ENCODE measurements at places on chromosomes 11 and 22.

GRCh38 chr11:4839851-4840549 lies 9.0 kb downstream of the OR51S1 start:
- DNase-seq: no peak

DNA sequence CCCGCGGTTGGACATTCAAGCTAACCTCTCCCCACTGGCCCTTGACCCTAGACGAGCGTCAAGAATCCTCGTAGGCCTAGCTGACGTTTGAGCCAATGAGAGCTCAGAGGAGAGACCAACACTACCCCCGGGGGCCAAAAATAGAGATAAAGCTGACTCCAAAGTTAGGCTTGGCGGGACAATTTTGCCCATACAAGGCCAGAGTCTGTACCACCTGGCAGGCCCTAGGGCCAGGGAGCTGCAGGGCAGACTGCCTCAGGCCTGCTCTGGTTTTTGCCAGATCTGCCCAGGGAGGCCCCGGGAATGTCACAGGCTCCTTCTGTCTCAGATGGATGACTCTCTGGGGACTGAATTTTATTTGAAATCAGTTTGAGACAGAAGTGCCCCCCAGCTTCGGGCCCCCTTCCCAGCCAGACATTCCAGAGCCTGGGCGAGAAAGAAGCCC lies 40.8 kb upstream of the ACCSL start:
- no peak for DNase-seq

- no peak for DNase-seq
Measured at GRCh38 chr11:86812981-86813380, 12.6 kb downstream of the PRSS23 start.

- DNase-seq: no peak
Measured at GRCh38 chr11:84628871-84629620, 998.1 kb downstream of the DLG2 start.

GRCh38 chr11:73869332-73869949 lies 7.2 kb downstream of the COA4 start:
- DNase-seq: peak; percentile 77

- DNase-seq: peak; percentile 44
Measured at GRCh38 chr11:8566613-8567210, 27.3 kb downstream of the STK33 start.

- peak; percentile 23 for DNase-seq
Measured at GRCh38 chr11:17014833-17015626, 816 bp upstream of the PLEKHA7 start.

GRCh38 chr11:4921796-4922195 lies 2.3 kb downstream of the OR51G1 start:
- no peak for DNase-seq

DNA sequence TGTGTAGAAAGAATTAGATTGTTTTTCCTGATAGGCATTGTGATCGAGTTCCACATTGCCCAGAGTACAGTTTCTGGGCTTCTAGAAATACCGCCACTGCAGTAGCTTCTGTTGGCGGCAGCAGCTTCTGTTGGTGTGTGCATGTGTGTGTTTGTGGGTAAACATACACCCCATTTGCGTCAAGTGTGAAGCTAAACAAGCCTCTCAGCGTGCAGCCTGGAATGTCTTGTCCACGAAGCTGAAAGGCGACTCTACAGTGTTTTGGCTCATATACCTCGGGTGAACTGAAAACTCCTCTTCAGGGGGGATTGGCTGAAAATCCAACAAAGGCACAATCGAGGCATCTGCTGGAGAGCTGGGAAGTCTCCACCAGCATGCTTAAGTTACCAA lies 112.0 kb upstream of the E2F8 start:
- DNase-seq: no peak

DNA sequence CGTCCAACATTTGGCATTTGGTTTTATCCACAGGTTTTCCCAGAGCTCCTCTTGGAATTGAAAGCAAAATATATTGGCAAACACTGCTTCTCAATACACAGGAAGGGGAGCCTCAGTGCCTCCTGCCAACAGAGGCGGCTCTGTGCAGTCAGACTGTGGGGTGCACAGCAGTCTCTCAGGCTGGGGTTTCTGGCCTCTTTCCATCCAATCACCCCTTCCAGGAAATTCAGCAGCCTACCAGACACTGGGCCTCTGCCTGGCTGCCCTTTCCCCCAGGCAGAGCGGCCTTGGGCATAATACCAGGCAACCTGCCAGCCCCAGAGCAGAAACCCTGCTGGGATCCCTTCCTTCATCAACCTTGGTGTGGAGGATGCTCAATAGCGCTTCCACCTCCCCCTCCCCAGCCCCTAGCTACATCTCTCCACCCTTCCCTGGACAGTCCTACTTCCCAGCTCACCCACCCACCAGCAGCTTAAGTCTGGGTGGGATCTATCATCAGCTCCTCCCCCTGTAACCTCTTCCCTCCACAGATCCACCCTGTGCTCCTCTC lies 17.8 kb upstream of the RAPSN start:
- no peak for DNase-seq

DNA sequence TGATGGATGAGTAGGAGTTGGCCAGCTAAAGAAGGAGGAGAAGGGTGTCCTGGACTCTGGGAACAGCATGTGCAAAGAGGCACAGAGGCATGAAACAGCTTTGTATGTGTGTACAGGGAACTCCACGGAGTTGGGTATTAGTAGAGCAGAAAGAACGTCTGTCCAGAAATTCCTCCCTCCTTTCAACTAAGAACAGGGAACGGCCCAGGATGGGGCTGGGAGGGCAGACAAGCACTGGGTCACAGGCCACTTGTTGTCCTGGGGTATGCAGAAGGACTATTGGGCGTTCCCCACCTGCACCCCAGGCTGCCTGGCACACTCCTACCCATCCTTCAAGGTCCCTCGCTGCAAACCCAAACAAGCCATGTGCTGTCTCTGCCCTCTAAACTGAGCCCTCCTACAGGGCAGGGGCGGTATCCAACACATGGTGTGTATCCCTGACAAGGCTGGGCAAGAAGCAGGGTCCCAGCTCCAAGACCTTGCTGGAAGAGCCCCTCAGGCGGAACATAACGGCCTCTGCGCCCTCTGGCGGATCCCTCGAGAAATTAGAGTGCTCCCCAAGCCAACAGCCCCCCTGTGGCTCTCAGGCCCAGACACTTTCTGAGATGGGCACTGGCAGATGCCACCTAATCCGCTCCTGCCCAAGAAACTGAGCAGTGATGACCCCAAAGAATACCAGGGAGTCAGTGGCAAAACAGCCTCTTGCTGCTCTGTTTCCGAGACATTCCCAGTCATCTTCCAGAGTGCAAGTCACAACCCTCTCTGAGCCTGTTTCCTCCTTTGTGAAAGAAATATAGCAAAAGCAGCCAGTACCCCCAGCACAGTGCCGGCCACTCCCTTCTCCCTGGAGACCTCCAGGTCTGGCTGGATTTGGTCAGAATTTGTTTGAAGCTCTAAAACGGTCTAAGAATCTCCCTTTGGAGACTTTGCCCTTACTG lies 1.6 kb upstream of the ELFN2 start:
- peak; percentile 78 for DNase-seq

DNA sequence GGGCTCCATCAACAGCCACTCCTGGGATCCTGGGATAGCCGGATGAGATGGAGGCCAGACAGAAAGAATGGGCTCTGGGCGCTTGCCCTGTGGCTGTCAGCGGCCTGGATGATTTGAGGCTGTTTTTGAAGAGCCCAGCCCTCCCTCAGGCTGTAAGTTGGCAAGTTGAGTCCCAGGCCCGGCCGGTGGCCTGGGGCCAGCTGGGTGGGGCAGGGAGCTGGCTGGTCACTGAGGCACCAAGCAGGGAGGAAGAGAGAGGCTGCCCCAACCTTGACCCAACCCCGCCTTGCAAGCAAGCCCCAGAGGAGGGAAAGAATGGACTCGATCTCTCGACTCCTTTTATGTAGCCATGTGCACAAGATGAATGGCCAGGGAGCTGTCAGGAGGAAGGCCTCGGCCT lies 34.9 kb downstream of the RIBC2 start:
- DNase-seq: no peak

- no peak for DNase-seq
Measured at GRCh38 chr11:15157181-15157580, 42.5 kb downstream of the INSC start.

DNA sequence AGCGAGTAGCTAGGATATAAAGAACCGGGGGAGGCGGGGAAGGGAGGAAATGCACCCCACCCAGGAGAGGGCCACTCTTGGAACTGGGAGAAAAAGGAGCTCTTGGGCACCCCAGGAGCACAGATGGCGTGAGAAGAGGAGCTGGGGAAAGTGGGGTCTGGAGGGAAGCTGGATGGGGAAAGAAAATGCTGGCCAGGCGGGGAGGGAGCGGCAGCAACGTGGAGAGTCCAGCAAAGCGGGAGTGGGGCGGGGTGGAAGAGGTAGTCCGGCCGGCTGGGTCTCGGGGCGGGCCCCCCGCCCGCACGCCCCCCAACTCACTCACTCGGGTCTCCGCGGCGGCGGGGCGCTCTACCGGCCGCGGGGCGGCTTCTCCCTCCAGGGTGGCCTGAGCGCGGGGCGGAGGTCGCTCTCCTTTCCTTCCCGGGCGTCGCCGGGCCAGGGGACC lies 522 bp downstream of the TOB2 start:
- peak; percentile 32 for DNase-seq

DNA sequence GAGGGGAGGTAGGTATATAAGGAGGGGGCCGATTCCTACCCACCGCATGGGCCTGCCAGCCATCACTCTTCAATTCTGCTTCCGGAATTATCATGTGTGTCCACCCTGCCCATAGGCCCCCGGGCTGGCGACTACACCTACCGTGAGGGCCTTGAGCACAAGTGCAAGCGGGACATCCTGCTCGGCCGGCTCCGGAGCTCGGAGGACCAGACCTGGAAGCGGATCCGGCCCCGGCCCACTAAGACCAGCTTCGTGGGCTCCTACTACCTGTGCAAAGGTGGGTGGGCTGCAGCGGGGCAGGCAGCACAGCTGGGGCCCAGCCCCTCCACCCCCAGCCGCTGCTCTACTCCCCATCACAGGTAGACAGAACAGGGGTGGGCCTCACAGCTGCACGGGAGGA lies 38.4 kb upstream of the TEF start:
- no peak for DNase-seq

GRCh38 chr11:93000511-93001476 lies 31.3 kb downstream of the MTNR1B start:
- DNase-seq: no peak

- DNase-seq: no peak
Measured at GRCh38 chr11:34219279-34219678, 113.8 kb downstream of the NAT10 start.

- DNase-seq: no peak
Measured at GRCh38 chr22:19019679-19020032, 83.6 kb upstream of the PRODH start.

GRCh38 chr11:61688365-61689163 lies 8.4 kb downstream of the DAGLA start:
- no peak for DNase-seq

GRCh38 chr22:26778372-26778771 lies 121.0 kb downstream of the MIAT start:
- DNase-seq: no peak

DNA sequence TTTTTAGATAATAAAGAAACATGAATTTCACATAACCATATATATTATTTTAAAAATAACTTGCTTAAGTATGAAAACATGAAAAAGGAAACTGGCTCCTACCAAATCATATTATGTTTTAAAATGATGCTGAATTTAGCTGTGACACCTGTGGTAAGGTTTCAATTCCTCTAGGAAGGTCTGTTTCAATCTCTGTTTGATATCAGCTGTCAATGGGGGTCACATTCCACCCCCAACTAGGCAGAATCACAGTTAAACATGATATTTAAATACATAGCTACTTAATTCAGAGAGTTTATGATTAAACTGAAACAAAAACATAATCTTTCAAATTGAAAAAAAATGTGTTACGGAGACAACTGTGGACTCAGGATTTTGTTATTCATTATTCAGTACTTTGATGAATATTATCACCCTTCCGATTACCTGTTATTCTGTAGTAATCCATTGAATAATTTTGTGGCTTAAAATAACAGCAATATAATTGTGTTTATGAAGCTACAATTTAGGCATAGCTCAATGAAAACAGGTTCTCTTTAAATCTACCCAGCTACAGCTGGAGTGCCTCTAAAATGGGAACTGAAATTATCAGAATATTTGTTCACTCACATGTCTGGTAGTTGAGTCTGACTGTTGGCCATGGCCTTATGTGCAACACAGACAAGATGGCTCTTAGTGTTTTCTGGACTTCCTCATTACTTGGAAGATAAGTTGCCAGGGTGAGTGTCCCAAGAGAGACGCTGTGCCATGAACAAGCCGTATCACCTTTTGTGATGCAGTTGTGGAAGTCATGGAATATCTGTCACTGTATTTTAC lies 244.6 kb upstream of the ANO3 start:
- DNase-seq: peak; percentile 63

GRCh38 chr11:60859616-60860250 lies 4.0 kb upstream of the PTGDR2 start:
- DNase-seq: no peak

DNA sequence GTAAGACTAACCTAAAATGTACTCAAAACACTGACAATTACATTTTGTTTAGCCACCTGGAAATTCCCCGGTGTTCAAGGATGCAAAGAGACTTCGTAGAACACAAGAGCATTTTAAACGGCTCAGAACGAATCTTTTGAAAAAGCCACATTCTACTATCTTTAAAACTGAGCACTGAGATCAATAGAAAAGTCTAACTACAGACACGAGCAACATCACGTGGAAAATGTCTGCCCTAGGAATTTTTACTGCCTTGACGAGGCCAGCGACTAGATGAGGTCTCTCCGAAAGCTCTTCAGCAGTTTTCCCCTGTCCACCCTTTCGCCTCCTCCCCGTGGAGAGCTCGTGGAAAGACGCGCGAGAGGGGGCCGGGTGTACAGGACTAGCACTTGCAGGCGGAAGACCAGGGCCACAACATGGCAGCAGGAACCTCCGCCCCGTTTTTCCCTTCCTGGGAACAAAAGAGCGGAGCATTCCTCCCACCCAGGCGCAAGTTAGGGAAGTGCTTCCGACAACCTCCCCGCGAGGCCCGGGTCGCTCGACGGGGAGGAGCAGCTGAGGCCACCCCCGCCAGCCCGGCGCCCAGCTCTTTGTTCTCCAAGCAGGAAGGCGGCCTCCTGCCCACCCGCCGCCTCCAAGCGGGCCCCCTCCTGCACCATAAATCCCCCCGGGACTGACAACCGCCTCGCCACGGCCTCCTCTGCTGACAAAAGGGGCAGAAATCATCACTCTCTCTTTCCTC lies 1.1 kb downstream of the EIF4G2 start:
- DNase-seq: peak; percentile 20

Data from RPMI8226 (cell line).